ENCODE measurements at places on chromosomes 6 and 20.

DNA sequence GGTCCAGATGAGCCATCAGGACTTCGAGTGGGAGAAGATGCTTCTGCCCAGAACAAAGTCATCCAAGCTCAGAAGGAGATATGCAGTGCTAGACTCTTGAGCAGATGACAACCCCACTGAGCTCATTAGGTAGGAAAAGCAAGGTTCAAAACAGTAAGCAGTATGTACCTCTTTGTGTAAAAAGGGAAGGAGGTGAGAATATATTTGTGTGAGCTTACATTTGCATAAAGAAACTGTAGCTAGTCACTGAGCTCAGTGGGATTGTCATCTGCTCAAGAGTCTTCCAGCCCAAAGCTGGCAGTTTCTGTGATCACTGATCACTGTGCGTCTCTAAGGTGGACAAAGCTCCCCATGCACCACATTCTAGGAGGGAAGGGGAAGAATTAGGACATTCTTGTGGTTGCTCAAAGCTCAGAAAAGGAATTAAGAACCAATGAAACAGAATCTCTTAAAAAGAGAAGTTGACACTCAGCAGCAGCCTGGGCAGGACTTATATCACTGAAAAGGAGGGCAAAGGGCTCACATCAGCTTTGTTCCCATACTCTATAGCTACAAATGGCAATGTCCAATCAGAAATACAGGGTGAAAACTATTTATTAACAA, 90.0 kb upstream of the MAFB start:
- DNase-seq: peak; percentile 24

DNA sequence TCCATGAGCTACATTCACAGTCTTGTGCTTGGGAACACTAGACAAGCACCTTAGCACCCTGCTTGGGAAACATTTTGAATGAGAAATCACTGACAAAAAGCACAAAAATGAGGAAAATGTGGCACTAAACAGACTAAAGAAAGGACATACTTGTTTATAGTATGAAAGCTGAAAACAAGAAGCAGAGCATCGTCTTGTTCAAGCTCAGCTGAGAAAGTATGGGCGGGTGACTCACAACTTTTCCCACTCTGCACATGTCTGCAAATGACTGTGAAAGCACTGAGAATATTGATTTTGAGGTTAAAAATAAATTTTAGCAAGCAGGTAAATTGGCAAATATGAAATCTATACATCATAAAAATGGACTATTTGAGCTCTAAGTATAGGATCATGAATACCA, 725.3 kb downstream of the COL12A1 start:
- no peak for DNase-seq

GRCh38 chr6:134171517-134171916, 119.1 kb upstream of the SLC2A12 start:
- no peak for DNase-seq

- no peak for DNase-seq
These were observed 62.6 kb upstream of the SIRPA start for GRCh38 chr20:1832634-1833033.

GRCh38 chr6:52210227-52210626, 24.1 kb downstream of the IL17A start:
- DNase-seq: no peak

DNA sequence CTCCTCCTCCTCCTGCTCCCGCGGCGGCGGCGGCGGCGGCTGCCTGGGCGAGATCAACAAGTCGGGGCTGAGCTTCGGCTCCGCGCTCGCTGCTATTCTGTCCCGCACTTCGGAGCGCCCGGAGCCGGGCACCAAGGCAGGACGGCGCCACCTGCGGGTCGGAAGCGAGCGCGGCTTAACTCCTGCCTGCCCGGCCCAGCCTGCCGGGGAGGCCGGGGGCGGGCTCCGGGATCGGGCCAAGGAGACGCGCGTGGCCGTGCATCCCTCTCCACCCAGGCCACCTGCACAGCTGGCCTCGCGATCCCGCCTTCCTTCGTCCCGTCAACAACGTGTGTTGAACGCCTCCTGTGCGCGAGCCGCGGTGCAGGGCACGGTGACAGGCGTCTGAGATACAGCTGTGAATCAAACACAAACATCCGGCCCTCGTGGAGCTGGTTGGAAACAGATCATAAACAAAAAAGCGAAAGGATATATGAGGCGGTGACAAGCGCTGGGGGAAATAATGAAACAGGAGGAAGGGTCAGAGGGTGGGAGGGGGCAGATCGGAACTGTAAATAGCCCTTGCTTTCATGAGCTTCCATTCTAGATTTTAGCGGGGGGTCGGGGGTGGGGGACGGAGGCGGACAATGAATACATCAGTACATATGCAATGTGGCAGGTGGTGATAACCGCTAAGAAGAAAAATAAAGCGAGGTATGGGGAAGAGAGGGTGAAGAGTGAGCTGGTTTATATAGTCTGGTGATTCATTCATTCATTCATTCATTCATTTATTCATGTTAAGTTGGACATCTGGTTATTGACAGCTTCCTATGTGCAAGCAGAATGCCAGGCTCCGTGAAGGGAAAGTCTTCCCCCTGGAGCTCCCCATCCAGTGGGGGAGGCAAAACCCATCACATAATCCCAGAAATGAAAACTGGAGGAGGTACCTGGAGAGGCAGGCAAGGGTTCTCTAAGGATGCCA, 2.0 kb upstream of the KCNB1 start:
- DNase-seq: no peak

GRCh38 chr20:23082846-23083552, 3.1 kb downstream of the CD93 start:
- no peak for DNase-seq
